Naive thymus-derived CD8-positive, alpha-beta T cell (primary cell): ENCODE measurements at places on chromosomes 12 and 14. TPM values are rescaled to one million over a fixed set of nuclear protein-coding genes. Genes with fewer than 3 reads are reported as not detected.

KRT80 gene
- total RNA-seq: not detected

NELL2 gene
- 633 TPM for total RNA-seq

JPH4 gene
- not detected for total RNA-seq

NUBPL gene
- total RNA-seq: 8.0 TPM

LTB4R gene
- total RNA-seq: 9.6 TPM
